Esophagus muscularis mucosa (tissue), 4 donors: ENCODE measurements at places on chromosomes 12 and 14. TPM values are rescaled to one million over a fixed set of nuclear protein-coding genes. Genes with fewer than 3 reads are reported as not detected.

DNA sequence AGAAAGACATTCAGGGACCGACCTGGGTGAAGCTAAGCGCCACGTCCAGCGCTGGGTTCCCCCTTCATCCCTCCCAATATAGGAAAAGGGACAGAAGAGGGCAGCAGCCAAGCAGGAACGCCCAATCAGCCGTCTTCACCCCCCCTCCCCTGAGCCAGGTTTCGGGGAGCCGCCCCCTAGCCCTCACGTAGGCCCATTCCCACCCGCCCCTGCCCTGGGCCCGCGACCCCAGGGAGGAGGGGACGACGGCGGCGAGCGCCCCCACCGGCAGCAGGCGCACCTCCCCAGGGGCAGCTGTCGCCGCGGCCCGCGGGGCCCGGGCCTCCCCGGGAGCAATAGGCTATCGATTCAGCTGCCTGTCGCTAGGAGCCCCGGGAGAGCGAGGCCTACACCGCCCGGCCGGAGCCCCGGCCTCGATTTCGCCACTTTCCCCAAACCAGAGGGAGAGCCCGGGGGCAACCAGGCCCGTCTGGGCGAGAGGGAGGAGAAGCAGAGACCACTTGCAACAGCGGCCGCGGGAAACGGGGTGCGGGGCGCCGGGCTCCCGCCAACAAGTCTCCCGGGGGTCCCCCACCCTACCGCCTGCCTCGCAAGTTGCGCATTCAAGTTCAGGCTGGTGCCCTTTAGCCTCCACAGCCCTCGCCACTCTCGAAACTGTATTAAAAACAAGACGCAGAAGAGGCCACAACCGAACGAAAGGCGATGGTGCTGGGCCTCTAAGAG is 1.3 kb downstream of the DCAF5 start:
- H3K27me3 ChIP-seq: no peaks in the 10 kb centered on the region
- peak overlapping the region; percentile 89 for H3K4me3 ChIP-seq
- peaks cover 15% of the 10 kb centered on the region for H3K36me3 ChIP-seq
- H3K4me1 ChIP-seq: peaks cover 51% of the 10 kb centered on the region
- no peak for DNase-seq
- peak overlapping the region; percentile 100 for H3K27ac ChIP-seq

- DNase-seq: no peak
- no peak overlapping the region for H3K4me3 ChIP-seq
- H3K27me3 ChIP-seq: no peaks in the 10 kb centered on the region
- H3K27ac ChIP-seq: no peak overlapping the region
- H3K36me3 ChIP-seq: no peaks in the 10 kb centered on the region
- H3K4me1 ChIP-seq: peaks cover 11% of the 10 kb centered on the region
Measured at GRCh38 chr12:94721173-94721572, 70.8 kb upstream of the TMCC3 start.

- no peak overlapping the region for H3K27ac ChIP-seq
- no peaks in the 10 kb centered on the region for H3K36me3 ChIP-seq
- H3K4me3 ChIP-seq: no peak overlapping the region
- no peaks in the 10 kb centered on the region for H3K27me3 ChIP-seq
- no peak for DNase-seq
Measured at GRCh38 chr14:75393794-75394193, 34.0 kb upstream of the JDP2 start.

- H3K27ac ChIP-seq: no peak overlapping the region
- DNase-seq: no peak
- H3K4me1 ChIP-seq: no peaks in the 10 kb centered on the region
- H3K4me3 ChIP-seq: no peak overlapping the region
- H3K36me3 ChIP-seq: no peaks in the 10 kb centered on the region
- no peaks in the 10 kb centered on the region for H3K27me3 ChIP-seq
Measured at GRCh38 chr14:79161571-79161970, 991.4 kb downstream of the NRXN3 start.

- H3K27me3 ChIP-seq: no peaks in the 10 kb centered on the region
- H3K4me3 ChIP-seq: no peak overlapping the region
- no peaks in the 10 kb centered on the region for H3K36me3 ChIP-seq
- no peak for DNase-seq
- peaks cover 17% of the 10 kb centered on the region for H3K4me1 ChIP-seq
Measured at GRCh38 chr12:114701104-114701414, 17.1 kb upstream of the TBX3 start.

- H3K27me3 ChIP-seq: no peaks in the 10 kb centered on the region
- no peak overlapping the region for H3K27ac ChIP-seq
- no peak overlapping the region for H3K4me3 ChIP-seq
- no peak for DNase-seq
- no peaks in the 10 kb centered on the region for H3K4me1 ChIP-seq
- no peaks in the 10 kb centered on the region for H3K36me3 ChIP-seq
Measured at GRCh38 chr12:100403446-100403845, 46.6 kb downstream of the SLC17A8 start.

GRCh38 chr12:52543985-52544883 is 8.7 kb downstream of the KRT71 start:
- no peak overlapping the region for H3K4me3 ChIP-seq
- no peaks in the 10 kb centered on the region for H3K36me3 ChIP-seq
- no peaks in the 10 kb centered on the region for H3K27me3 ChIP-seq
- no peaks in the 10 kb centered on the region for H3K4me1 ChIP-seq
- no peak overlapping the region for H3K27ac ChIP-seq
- DNase-seq: no peak

DNA sequence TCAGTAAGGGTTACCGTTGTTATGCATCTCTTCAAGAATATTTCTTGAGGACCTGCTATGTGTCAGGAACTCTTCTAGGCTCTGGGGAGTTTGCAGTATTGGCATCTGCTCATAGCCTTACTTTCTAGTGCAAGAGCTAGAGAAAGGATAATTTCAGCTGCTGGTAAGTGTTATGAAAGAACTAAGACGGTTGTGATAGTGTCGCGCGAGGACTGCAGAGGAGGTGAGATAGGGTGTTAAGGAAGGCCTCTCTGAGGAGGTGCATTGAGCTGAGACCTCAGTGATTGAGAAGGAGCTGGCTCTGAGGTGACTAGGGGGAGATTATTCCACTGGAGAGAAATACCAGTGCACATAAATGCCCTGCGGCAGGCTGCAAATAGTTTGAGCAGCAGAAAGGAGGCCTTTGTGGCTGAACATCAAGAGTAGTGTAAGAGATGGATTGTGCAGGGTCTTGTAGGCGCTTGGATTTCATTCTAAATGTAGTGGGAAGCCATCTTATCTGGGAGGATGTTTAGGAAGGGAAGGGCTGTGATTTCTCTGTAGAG is 824 bp downstream of the DDX55 start:
- H3K4me1 ChIP-seq: peaks cover 32% of the 10 kb centered on the region
- DNase-seq: no peak
- peak overlapping the region; percentile 88 for H3K27ac ChIP-seq

- DNase-seq: no peak
- H3K4me1 ChIP-seq: no peaks in the 10 kb centered on the region
- no peak overlapping the region for H3K27ac ChIP-seq
- no peak overlapping the region for H3K4me3 ChIP-seq
- no peaks in the 10 kb centered on the region for H3K36me3 ChIP-seq
Measured at GRCh38 chr12:5923043-5923605, 21.9 kb downstream of the ANO2 start.

GRCh38 chr12:7973457-7973825 is 37.5 kb upstream of the SLC2A3 start:
- H3K27ac ChIP-seq: no peak overlapping the region
- H3K4me3 ChIP-seq: no peak overlapping the region
- no peaks in the 10 kb centered on the region for H3K27me3 ChIP-seq
- no peak for DNase-seq

- H3K27me3 ChIP-seq: no peaks in the 10 kb centered on the region
- H3K27ac ChIP-seq: no peak overlapping the region
- peak; percentile 84 for DNase-seq
- H3K36me3 ChIP-seq: no peaks in the 10 kb centered on the region
- peaks cover 33% of the 10 kb centered on the region for H3K4me1 ChIP-seq
- H3K4me3 ChIP-seq: no peak overlapping the region
Measured at GRCh38 chr14:68539241-68539737, 253.6 kb downstream of the ZFP36L1 start.

DNA sequence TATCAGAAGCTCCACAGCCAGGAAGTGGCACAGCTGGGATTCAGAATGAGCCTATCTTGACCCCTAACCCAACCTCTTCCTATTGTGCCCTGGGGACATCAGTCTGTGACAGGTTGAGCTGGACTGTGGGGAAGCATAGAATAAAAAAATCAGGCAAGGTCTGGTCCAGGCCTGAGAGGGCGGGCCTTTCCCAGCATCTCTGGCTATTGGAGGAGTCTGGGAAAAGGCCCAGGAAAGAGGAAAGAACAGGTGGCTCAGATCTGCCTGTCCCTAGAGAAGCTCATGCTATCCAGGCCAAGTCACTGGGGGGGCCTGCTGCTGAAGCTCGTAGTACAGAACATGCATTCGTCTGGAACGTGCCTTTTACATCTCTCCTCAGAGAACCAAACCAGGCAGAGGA is 100.5 kb downstream of the PPM1H start:
- no peak for DNase-seq
- H3K27ac ChIP-seq: peak overlapping the region; percentile 36
- peak overlapping the region; percentile 8 for H3K4me3 ChIP-seq
- H3K27me3 ChIP-seq: no peaks in the 10 kb centered on the region
- H3K36me3 ChIP-seq: no peaks in the 10 kb centered on the region

DNA sequence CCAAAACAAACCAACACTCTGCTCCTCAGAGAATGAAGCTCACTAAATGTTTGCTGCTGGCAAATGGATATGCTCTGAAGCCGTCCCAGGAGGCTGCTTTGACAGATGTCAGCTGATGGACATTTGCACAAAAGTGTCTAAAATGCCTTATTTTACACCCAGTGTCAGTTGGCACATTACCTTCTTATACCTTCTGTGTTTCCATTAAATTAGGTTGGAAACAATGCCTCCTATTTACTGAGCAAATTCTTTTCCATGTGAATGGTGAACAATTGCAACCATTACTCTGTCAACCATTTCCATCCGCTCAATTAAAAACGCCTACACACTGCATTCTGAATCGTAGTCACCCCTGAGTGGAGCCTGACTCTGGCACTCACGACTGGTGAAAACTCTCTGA is 1679.9 kb upstream of the FLRT2 start:
- no peaks in the 10 kb centered on the region for H3K27me3 ChIP-seq
- no peak for DNase-seq
- no peak overlapping the region for H3K4me3 ChIP-seq
- H3K36me3 ChIP-seq: no peaks in the 10 kb centered on the region

DNA sequence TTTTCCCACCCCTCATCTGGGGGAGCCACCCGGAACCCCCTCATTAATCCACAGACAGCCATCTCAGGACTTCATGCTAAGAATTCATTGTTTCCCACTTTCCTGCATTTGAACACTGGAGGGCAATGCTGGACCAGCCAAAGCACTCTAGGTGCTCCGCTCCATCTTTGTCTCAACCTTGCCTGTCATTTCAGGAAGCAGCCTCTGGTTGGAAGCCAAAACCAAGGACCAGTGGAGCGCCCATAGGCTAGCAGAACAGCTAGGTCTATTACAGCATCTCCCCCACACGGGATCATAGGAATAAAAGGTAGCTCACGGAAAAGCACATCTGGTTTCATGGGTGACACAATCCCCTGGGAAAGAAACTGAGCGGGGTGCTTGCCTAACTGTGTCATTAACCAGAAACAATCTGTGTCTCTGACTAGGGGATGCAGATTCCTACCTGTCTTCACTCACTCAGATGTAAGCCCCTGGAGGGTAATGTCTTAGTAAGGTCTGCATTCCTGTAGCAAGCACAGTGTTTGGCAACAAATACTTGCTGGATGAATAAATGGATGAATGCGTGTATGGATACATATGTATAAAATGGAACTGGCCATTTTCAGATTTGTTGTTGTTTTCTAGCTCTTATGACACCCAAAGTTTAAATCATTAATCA is 197.0 kb downstream of the DAD1 start:
- no peaks in the 10 kb centered on the region for H3K4me1 ChIP-seq
- H3K27ac ChIP-seq: no peak overlapping the region
- peak; percentile 8 for DNase-seq
- no peak overlapping the region for H3K4me3 ChIP-seq
- no peaks in the 10 kb centered on the region for H3K36me3 ChIP-seq

- no peaks in the 10 kb centered on the region for H3K4me1 ChIP-seq
- H3K36me3 ChIP-seq: no peaks in the 10 kb centered on the region
- H3K27me3 ChIP-seq: peaks cover 31% of the 10 kb centered on the region
- H3K27ac ChIP-seq: no peak overlapping the region
- DNase-seq: no peak
Measured at GRCh38 chr14:77791225-77791600, 8.7 kb upstream of the ADCK1 start.

- DNase-seq: peak; percentile 42
- no peak overlapping the region for H3K4me3 ChIP-seq
- H3K4me1 ChIP-seq: no peaks in the 10 kb centered on the region
Measured at GRCh38 chr14:78673845-78674244, 503.7 kb downstream of the NRXN3 start.

DNA sequence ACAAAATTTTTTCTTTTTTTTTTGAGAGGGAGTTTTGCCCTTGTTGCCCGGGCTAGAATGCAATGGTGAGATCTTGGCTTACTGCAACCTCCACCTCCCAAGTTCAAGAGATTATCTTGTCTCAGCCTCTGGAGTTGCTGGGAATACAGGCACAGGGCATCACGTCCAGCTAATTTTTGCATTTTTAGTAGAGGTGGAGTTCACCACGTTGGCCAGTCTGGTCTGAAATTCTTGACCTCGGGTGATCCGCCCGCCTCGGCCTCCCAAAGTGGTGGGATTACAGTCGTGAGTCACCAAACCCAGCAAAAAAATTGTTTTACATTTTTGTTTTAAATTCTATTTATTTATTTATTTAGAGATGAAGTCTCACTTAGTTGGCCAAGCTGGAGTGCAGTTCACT is 4.7 kb upstream of the SLC2A14 start:
- no peaks in the 10 kb centered on the region for H3K27me3 ChIP-seq
- peaks cover 7% of the 10 kb centered on the region for H3K4me1 ChIP-seq
- no peaks in the 10 kb centered on the region for H3K36me3 ChIP-seq
- H3K4me3 ChIP-seq: no peak overlapping the region
- H3K27ac ChIP-seq: no peak overlapping the region
- no peak for DNase-seq

DNA sequence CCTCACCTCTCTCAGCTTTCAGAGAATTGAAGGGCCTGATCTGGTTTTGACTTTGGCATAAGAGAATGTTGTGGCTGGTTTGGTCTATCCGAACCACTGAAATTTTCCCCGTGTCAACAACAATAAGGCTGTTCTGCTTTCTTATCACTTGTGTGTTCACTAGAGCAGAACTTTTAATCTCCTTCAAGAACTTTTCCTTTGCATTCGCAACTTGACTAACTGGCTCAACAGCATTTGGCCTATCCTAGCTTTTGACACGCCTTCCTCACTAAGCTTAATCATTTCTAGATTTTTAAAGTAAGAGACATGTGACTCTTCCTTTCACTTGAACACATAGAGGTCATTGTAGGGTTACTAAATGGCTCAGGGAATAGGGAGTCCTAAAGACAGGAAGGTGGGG is 25.9 kb upstream of the EDDM3A start:
- H3K4me1 ChIP-seq: no peaks in the 10 kb centered on the region
- DNase-seq: no peak
- H3K27ac ChIP-seq: no peak overlapping the region
- H3K36me3 ChIP-seq: no peaks in the 10 kb centered on the region
- H3K27me3 ChIP-seq: peaks cover 29% of the 10 kb centered on the region
- H3K4me3 ChIP-seq: no peak overlapping the region

PLEKHD1 gene
- total RNA-seq: not detected

CDH24 gene
- total RNA-seq: 3.8 TPM

PMCH gene
- not detected for total RNA-seq

LALBA gene
- total RNA-seq: not detected
